Lower lobe of right lung (tissue), 2 donors: ENCODE measurements at places on chromosomes 16 and 17. TPM values are rescaled to one million over a fixed set of nuclear protein-coding genes. Genes with fewer than 3 reads are reported as not detected.

DNA sequence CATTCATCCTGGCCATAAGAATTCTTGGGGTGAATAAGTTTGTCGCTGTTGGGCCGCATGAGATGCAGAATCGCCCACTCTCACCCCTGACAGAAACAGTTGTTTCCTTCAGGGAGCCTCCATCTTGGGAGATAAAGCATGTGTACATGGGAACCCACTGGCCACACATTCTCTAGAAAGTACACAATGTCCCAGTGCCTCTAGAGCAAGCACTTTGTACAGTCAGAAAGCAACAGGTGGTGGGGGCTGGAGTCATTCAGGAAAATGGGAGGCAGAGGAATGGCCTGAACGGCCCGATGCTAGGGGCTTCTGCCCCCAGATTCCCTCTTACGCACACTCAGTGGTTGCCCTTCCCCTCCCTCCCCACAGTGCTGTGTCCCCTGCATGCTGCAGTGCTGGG, 16.1 kb downstream of the ACE start:
- no peaks in the 10 kb centered on the region for H3K27me3 ChIP-seq
- peaks cover 12% of the 10 kb centered on the region for H3K4me1 ChIP-seq
- H3K4me3 ChIP-seq, result no peak overlapping the region
- H3K36me3 ChIP-seq, result peaks cover 4% of the 10 kb centered on the region

DNA sequence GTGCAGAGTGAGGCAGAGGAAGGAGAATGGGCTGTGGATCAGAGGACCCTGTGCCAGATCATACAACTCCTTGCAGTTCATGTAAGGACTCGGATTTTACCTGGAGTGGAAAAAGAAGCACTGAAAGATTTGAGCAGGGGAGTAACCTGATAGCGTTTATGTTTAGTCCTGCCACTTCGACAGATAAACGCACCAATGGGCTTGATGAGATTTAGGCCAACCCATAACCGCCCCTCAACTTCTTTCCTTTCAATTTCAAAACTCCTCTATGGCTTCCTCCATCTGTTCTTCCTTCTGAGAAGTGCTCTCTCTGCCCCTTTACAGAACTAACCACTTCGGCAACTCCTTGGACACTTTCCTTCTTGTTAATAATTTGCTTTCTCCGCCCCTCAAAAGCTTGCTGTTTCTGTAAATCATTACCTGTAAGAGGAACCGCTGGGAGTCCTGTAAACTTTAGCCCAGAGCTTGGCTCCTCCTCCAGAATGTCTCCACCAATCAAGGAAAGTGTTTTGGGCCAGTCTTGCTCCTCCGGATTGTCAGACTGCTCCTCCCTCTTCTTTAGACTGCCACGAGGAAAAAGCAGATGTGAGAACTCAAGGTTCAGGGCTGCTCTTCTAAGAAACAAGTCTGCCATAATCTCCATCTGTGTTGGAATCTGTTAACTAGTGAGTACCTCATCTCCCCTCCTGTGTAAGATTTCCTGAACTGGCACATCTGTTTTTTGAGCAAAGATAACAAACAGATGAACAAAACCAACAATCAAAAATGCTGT, at the start of gene ACSM3:
Gene ACSM3 (plus strand): TSS at position 554 of the 772 bp plus-strand sequence. CDS start 6,021 bp downstream, outside the sequence.
- H3K4me3 ChIP-seq, result peak within 1 kb of the TSS; percentile 53
- DNase-seq, result no peak
- no peaks in the 10 kb centered on the region for H3K27me3 ChIP-seq
- H3K4me1 ChIP-seq, result peaks cover 11% of the 10 kb centered on the region
- H3K36me3 ChIP-seq, result no peaks in the 10 kb centered on the region
- peak within 1 kb of the TSS; percentile 83 for H3K27ac ChIP-seq

- no peak overlapping the region for H3K4me3 ChIP-seq
- no peaks in the 10 kb centered on the region for H3K4me1 ChIP-seq
- H3K27ac ChIP-seq, result no peak overlapping the region
- no peak for DNase-seq
- no peaks in the 10 kb centered on the region for H3K27me3 ChIP-seq
These were observed 83.3 kb downstream of the CDRT15 start for GRCh38 chr17:14153374-14153773.

DNA sequence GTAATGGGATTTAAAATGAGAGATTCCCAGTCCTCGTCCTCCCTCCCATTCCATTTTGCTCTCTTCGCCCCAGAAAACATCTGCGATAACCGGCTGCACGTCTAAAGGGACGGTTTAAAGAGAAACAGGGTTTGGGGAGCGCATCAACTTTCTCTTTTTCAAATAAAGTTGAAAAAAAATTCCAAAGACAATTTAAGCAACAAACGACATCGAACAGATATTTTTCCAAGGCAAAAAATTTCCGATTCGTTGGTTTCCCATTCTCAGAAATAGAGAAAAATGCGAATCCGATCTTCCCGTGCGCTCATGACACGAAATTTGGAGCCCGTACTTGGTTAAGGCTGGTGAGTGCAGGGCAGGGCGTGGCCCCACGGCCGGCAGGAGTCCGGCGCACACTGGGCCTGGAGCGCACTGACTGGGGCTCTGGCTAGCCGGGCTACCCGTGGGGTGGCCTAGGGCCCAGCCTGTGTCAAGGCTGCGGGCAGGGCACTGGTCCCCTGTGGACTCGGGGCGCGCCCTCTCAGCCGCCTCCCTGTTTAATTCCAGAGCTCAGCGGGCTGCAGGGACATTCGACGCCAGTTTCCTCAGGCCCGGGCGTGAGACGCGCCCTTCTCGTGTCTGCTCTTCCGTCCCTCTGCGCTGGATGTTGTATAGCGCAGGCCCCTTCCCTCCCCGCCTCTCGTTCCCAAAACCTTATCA, 17.9 kb upstream of the ZFHX3 start:
- H3K36me3 ChIP-seq, result no peaks in the 10 kb centered on the region
- H3K4me1 ChIP-seq, result peaks cover 56% of the 10 kb centered on the region
- H3K27me3 ChIP-seq, result peaks cover 62% of the 10 kb centered on the region
- peak overlapping the region; percentile 35 for H3K4me3 ChIP-seq
- peak overlapping the region; percentile 86 for H3K27ac ChIP-seq

GRCh38 chr17:48603959-48604769, 622 bp downstream of the HOXB6 start:
- no peaks in the 10 kb centered on the region for H3K36me3 ChIP-seq
- H3K27ac ChIP-seq, result no peak overlapping the region
- peaks cover 98% of the 10 kb centered on the region for H3K27me3 ChIP-seq
- H3K4me3 ChIP-seq, result peak overlapping the region; percentile 31
- no peak for DNase-seq

DNA sequence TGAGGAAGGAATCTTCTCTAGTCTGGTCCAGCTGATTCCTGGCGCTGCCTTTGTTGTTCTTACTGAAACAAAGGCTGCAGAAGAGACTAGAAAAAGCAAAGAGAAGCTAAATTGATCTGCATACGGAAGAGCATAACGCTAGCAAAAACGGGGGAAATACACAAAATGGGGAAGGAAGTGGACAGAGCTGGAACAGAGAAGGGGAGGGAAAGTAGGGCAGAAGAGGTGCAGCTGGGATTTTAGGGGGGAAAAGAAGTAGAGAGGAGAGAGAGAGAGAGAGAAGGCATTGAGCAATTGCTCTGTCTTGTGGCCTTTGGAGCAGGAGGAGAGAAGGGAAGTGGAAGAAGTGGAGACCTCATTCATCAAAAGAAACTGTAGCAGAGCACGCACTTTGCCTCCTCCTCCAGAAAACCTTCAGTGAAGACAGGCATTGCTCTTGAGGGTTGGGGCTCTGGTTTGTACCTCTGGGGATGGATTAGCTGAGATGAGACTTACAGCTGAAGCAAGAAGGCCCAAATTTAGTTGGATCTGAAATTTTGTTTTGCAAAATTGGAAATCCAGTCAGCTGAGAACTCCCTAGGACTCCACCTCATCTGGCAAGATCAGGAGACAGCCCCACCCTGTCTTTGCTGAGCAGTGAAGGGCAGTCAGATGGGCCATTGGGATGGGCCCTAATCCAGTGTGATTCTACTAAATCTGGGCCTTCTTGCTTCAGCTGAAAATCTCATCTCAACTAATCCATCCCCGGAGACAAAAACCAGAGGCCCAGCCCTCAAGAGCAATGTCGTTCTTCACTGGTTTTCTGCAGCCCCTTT, 55.8 kb downstream of the CDRT4 start:
- no peak for DNase-seq
- H3K4me3 ChIP-seq, result no peak overlapping the region
- H3K4me1 ChIP-seq, result peaks cover 12% of the 10 kb centered on the region
- H3K27ac ChIP-seq, result peak overlapping the region; percentile 69
- H3K36me3 ChIP-seq, result no peaks in the 10 kb centered on the region
- no peaks in the 10 kb centered on the region for H3K27me3 ChIP-seq

DNA sequence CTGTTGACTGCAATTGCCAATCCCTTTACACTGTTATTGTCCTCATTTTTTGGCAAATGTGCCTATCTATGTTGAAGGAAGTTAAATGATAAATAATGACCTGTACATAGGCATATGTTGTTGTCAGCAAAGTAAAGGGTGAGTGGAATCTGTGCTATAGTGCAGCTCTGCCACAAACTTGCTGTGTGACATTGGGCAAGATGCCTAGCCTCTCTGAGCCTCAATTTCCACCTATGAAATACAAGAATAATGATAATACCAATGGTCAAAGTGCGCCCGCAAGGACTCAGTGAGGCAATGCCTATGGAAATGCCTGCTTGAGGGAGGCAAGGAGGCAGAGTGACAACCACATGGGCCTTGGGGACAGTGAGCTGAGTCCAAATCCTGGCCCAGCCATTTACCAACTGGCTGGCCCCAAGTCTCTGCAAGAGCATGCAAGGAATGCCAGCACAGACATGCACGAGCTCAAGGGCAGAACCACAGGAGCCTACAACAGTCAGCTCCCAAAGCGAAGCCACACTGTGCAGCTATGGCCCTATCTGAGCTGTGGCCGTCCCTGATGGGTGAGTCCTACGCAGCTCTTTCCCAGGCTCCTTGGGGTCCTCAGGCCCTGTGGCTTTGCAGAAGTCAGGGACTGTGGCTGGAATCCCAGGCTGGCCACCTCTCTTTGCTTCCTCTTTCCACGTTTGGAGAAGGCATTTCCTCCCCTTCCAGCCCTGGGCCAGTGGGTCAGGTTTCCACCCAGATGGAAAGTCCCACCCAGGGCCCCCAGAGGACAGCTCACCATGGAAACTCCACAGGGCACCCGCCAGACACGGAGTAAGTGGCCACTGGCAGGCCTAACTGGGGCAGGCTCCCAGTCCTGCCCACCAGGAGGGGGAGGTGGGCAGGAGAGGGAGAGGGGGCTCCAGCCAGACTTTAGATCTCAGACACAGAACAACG, 82.1 kb downstream of the ZNF423 start:
- no peaks in the 10 kb centered on the region for H3K27me3 ChIP-seq
- peaks cover 30% of the 10 kb centered on the region for H3K4me1 ChIP-seq
- peak overlapping the region; percentile 1 for H3K27ac ChIP-seq
- H3K36me3 ChIP-seq, result no peaks in the 10 kb centered on the region
- H3K4me3 ChIP-seq, result no peak overlapping the region
- no peak for DNase-seq

- no peaks in the 10 kb centered on the region for H3K36me3 ChIP-seq
- H3K4me3 ChIP-seq, result no peak overlapping the region
- no peak overlapping the region for H3K27ac ChIP-seq
- no peaks in the 10 kb centered on the region for H3K4me1 ChIP-seq
- peaks cover 8% of the 10 kb centered on the region for H3K27me3 ChIP-seq
- no peak for DNase-seq
These were observed 64.3 kb downstream of the IGF2BP1 start for GRCh38 chr17:49061524-49061943.

GRCh38 chr17:60914078-60914477, 236.4 kb downstream of the BCAS3 start:
- DNase-seq, result no peak
- no peaks in the 10 kb centered on the region for H3K36me3 ChIP-seq
- H3K27me3 ChIP-seq, result no peaks in the 10 kb centered on the region
- no peaks in the 10 kb centered on the region for H3K4me1 ChIP-seq

DNA sequence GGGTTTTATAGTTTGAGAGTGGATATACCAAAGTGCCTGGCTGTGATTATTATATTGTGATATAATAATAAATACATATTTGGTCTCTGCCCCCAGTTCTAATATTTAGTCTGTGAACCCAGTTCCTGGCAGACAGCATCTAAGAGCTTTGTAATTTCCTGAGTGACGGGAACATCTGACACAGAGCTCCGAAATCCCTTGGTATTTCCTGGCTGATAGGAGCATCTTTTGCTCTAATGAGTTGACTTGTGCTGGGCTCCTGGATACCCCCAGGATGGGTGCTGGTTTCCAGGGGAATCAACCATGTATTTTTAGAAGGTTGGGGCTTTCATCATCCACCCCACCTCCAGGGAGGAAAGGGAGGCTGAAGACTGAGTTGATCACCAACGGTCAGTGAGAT, 187.3 kb downstream of the CDH13 start:
- no peak overlapping the region for H3K27ac ChIP-seq
- H3K4me3 ChIP-seq, result no peak overlapping the region
- DNase-seq, result no peak
- H3K4me1 ChIP-seq, result no peaks in the 10 kb centered on the region

DNA sequence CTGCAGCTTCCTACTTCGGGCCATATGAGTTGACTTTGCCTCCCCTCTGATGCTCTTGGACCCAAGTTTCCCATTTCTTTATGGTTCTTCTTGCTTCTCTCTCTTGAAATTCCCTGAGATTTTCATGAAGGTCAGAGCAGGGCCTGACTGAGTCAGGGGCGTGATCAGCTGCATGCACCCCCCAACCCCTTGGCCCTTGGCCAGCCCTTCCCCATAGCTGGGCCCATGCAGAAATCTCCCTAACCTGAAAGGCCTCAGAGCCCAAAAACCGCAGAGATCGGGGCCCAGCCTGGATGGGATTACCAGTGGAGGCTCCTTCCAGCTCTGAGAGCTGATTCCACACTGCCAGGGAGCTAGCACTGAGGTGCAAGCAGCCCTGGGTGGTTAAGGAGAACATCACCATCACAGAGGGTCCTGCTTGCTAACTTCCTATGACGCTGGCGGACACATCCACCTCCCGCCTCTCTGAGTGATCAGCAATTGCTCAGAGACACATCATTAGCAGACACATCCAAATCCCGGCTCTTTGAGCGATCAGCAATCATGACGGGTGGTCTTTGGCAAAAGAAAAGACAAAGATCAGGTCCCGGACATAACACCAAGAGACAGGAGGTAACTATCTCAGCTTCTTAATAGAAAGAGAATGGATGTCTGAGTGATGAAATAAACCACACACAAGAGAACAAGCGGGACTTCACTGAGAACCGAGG, 161.5 kb downstream of the C16orf78 start:
- no peak overlapping the region for H3K4me3 ChIP-seq
- no peaks in the 10 kb centered on the region for H3K27me3 ChIP-seq
- no peaks in the 10 kb centered on the region for H3K4me1 ChIP-seq
- DNase-seq, result no peak

GRCh38 chr16:27980919-27981700, 82.4 kb downstream of the GSG1L start:
- H3K27ac ChIP-seq, result no peak overlapping the region
- no peak overlapping the region for H3K4me3 ChIP-seq
- no peaks in the 10 kb centered on the region for H3K27me3 ChIP-seq
- H3K4me1 ChIP-seq, result no peaks in the 10 kb centered on the region

- no peak for DNase-seq
- H3K4me1 ChIP-seq, result peaks cover 51% of the 10 kb centered on the region
- no peak overlapping the region for H3K4me3 ChIP-seq
- no peaks in the 10 kb centered on the region for H3K27me3 ChIP-seq
- no peak overlapping the region for H3K27ac ChIP-seq
- no peaks in the 10 kb centered on the region for H3K36me3 ChIP-seq
These were observed 6.4 kb downstream of the PHKB start for GRCh38 chr16:47467501-47467900.

- DNase-seq, result no peak
- H3K36me3 ChIP-seq, result no peaks in the 10 kb centered on the region
- H3K4me3 ChIP-seq, result no peak overlapping the region
- no peaks in the 10 kb centered on the region for H3K4me1 ChIP-seq
- H3K27me3 ChIP-seq, result no peaks in the 10 kb centered on the region
These were observed 228.8 kb downstream of the SLC39A11 start for GRCh38 chr17:72863526-72864211.

Gene RPS6KB1
- total RNA-seq, result 29.0 TPM

Gene PTRH2
- 16.7 TPM for total RNA-seq

Gene CD300LG
- total RNA-seq, result 5.7 TPM

Gene QRICH2
- 4.5 TPM for total RNA-seq

Gene TBC1D3
- not detected for total RNA-seq

Gene FBXW10B
- 0.74 TPM for total RNA-seq

Gene TAC4
- not detected for total RNA-seq

Gene OTOP3
- not detected for total RNA-seq

Gene SMARCE1
- total RNA-seq, result 83.6 TPM

Gene ABCA6
- 32.0 TPM for total RNA-seq
